ENCODE measurements at places on chromosomes 1 and 21.

GRCh38 chr1:68459796-68460195, 10.0 kb upstream of the RPE65 start:
- no peak for DNase-seq

DNA sequence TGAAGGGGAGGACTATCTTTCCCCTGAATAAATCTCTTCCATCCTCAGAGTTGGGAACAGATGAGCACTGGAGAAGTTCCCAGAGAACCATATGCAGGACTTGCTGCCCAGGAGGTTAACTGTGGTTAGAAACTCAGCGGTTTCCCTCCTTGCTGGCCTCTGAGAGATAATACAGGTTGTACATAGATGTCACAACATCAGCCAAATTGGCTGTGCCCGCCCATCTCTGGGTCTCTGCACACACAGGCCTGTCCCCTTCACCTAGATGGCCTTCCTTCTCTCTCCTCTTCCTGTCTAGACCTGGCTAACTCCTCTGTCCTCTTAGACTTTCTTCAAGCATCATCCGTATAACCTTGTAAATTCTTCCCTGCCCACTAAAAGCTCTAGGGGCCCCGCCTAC, 5.7 kb downstream of the RGS5 start:
- DNase-seq = no peak

DNA sequence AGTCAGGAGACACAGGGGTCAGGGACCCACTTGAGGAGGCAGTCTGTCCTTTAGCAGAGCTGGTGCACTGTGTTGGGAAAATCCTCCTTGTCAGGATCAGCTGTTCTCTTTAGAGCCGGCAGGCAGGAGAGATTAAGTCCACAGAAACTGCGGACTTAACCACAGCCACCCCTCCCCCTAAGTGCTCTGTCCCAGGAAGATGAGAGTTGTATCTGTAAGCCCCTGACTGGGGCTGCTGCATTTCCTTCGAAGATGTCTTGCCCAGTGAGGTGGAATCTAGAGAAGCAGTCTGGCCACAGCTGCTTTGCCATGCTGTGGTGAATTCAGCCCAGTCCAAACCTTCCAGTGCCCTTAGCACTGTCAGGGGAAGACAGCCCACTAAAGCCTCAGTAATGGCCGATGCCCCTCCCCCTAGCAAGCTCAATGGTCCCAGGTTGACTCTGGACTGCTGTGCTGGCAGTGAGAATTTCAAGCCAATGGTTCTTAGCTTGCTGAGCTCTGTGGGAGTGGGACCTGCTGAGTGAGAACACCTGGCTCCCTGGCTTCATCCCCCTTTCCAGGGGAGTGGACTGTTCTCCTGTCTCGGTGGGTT, 172.8 kb downstream of the ST6GALNAC3 start:
- DNase-seq = no peak

DNA sequence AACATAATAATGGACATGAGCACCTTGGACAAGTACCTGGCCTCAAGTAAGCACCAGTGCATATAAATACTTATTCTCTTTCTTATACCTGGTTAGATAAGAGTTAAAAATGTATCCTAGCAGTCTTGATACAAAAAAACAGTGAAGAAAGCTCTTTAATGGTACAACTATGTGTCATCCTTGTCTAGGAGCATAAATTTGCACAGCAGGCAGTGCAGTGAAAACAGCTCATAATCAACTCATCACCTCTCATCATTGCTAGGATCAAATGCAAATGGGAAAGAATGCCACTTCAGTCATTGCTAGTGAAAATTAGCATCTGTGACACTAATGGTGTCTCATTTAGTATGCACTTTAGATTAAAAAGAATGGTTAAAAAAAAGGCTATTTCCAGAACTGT, 7.6 kb downstream of the SAMSN1 start:
- no peak for DNase-seq

DNA sequence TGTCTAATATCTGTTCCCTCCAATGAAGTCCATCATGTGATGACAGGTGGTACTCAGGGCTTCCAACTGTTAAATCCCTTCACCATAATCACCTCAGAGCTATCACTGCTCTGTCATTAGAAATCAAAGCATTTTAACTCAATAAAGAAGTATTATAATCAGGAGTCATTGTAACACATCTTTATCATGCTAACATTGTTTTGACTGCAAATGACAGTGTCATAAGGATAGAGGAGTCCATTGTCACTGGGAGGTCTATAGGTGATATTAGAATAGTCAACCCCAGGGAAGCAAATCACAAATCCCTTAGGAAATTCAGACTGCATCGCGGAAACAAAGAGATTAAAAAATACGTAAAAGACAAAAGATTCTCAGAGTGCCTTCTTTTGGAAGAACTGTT, 30.8 kb downstream of the LRRC53 start:
- no peak for DNase-seq

- no peak for DNase-seq
Measured at GRCh38 chr1:5983361-5984103, 8.7 kb downstream of the NPHP4 start.

DNA sequence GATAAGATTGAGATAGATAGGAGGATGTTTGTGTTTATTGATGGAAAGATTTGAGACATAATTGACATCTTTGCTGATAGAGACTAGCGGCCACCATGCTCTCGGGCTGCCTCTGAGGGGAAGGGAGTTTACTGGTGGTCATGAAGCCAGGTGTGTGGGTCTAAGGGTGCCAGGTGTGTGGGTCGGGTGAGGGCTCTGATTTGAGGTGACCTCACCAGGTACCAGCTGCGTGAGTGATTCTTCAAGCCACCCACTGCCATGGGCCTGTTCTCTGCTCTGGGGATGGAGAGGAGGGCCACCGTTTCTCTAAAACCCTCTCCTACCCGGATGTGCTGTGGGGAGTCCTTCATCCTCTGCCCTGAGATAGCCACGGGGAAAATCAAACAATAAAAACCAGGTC, 3.2 kb downstream of the UBASH3A start:
- no peak for DNase-seq

DNA sequence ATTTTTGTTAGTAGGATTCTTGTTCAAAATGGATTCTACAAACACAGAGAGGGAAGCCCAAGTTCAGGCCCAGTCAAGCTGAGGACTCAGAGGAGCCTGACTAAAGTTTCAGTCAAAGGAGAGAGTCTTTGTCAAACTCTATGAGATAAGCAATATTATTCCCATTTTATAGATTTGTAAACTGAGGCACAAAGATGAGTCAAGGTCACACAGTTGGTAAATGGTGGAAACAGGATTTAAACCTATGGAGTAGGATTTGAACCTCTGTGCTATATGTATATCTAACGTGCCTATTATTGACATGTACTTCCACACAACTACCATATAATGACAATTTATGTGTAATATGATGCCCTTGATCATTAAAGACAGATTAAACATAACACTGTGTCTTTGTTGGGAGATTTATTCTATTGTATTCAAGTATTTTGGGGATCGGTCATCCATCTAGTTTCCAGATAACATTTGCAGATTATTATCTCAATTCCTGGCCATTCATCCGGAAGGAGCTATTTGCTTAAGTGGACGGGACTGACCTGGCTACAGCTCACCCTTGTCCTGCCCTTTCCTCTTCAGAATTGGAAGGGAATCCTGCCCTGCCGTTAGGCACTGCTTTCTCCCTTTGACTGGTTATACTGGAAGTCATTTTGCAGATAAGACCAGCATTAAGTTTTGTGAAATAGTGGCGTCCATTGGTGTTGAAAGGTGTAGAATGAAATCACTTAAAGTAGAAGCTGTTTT, 86.1 kb upstream of the LMO4 start:
- DNase-seq = no peak

DNA sequence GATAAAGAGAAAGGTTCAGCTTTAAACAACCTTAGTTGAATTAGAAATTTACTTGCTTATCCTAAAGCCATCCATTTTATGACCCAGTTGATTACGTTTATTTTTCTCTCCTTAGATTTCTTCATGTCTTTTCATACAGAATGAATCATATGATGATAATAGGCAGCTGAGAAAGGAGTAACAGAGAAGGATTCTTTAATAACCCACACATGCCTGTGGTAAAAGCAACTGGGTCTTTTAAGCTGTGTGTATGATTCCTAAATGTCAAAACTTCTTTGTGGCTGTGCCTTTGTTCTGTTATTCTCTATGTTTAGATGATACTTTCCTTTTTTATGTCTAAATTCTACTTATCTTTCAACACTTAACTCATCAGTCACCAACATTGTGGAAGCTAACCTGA, 626.5 kb downstream of the NCAM2 start:
- DNase-seq = no peak

- DNase-seq = no peak
Measured at GRCh38 chr1:14511796-14512585, 86.5 kb upstream of the KAZN start.

- DNase-seq = no peak
Measured at GRCh38 chr1:246063013-246063616, 444.0 kb downstream of the SMYD3 start.

- DNase-seq = no peak
Measured at GRCh38 chr1:244647819-244648218, 5.1 kb upstream of the DESI2 start.

- no peak for DNase-seq
Measured at GRCh38 chr1:210342986-210343780, 14.5 kb downstream of the HHAT start.

- peak; percentile 59 for DNase-seq
Measured at GRCh38 chr1:940107-941014, 16.6 kb downstream of the SAMD11 start.

- no peak for DNase-seq
Measured at GRCh38 chr1:244614879-244615278, 38.0 kb upstream of the DESI2 start.

GRCh38 chr1:93598396-93598795, 83.2 kb downstream of the BCAR3 start:
- DNase-seq = no peak

DNA sequence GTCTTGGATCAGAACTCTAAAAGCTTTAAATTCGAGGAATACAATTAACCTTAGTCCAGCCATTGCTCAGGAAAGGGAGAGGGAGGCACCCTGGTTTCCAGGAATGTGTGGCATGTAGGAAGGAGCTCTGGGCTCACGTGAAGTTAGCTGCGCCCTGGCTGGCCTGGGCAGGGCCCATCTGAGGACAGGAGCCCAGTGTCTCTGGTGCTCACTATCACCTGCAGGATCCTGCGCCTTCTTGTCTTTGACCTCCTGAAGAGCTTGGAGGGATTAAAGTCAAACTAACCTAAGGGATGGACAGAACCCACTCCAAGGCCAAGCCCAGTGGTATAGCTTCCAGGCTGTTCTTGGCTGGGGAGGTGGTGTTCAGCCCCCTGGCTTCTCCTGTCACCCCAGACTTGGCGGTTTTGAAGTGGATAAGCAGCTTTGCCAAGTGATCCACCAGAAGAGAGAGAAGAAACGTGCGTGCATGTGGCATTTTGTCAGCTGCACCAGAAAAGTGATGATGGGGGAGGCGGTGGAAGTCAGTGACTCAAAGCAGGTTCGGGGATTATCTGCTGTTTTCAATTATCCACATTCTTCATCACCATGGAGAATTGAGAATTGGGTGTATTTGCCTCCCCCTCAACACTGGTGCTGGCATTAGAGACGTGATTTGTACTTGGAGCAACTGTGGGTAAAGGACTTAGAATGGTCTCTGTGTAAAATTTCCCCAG, 11.9 kb upstream of the KCNN3 start:
- no peak for DNase-seq

GRCh38 chr1:24925963-24926362, 4.1 kb downstream of the RUNX3 start:
- DNase-seq = no peak

DNA sequence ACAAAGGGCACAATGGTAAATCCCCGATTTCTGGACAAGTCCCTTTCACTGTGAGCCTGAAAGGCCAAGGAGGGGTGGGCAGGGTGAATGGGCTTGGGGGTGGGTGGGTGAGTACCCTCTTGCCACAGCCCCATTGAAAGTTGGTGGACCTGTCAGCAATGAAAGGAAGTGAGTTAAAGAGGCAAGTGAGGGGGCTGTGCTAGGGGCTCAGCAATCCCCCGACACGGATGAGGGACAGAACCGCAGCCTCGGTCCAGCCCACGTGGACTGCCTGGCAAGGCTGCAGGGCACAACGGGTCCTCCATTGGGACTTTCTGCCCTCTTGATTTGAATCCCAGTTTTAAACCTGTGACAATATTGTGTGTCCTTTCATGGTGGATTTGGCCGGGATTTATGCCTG, 255.3 kb downstream of the FOXD2 start:
- DNase-seq = no peak

- no peak for DNase-seq
Measured at GRCh38 chr1:25990702-25991395, 7.0 kb downstream of the PAFAH2 start.

DNA sequence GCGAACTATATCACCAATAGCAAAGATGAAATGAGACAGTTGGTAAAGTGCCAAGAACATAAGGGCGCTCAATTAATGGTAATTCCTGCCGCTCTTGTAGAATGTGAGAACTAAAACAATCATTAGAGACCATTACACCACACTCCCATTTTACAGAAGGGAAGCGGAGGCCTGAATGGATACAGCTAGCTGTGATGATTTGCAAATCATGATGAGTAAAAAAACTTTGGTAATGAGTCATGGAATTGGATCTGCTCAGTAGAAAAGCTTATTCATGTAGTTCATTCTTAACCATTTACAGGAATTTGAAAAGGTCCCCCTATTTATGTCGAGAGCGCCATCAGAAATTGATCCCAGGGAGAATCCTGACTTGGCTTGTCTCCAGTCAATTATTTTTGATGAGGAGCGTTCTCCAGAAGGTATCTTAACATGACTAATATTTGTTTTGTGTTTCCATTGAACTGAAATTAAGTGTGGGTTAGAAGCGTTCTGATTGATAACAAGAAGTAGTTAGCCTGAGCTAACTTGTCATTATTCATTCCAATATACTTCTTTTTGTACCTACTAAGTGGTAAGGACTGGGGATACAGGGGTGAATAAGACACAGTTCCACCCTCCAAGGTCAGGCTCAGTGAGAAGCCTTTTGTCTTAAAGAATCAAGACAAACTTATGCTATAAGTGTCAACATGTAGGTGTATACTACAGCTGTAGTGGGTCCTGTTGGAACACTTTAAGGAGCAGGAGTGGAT, 812 bp downstream of the TTC4 start:
- DNase-seq = no peak

GRCh38 chr21:33839167-33839716, 76.4 kb downstream of the ATP5PO start:
- no peak for DNase-seq

- no peak for DNase-seq
Measured at GRCh38 chr1:92804721-92805201, 19.9 kb upstream of the EVI5 start.

DNA sequence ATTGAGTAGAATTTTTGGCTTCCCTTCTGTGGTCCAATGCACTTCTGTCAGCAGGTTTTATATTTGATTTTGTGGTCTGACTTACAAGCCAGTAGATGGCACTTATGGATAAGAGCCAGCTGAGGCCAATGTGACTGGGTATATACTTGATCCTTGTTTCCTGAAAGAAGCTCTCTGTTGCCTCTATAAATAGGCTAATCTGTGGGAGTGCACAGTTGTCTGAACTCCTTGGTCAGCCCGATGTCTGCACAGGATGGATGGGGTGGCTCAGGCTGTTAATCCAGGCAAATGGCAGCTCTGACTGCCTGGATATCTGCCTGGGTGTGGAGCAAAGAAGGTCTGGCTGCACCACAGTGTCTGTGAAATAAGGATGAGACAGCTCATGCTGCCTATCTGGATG, 1183.7 kb upstream of the PRMT6 start:
- no peak for DNase-seq
